Fibroblast of lung (primary cell): ENCODE measurements at places on chromosomes 6 and 20. TPM values are rescaled to one million over a fixed set of nuclear protein-coding genes. Genes with fewer than 3 reads are reported as not detected.

The CST1 gene
- 3.6 TPM in 1 of 2 replicates, not detected in the other for total RNA-seq

The SNRPB2 gene
- total RNA-seq = 37.5 and 40.8 TPM in 2 replicates

- DNase-seq = peak; percentile 9
Observed at GRCh38 chr20:53359425-53359824, 234.2 kb downstream of the ZNF217 start.

GRCh38 chr6:156994215-156995076 is 217.3 kb downstream of the ARID1B start:
- DNase-seq = no peak

GRCh38 chr6:136465766-136466303 is 84.4 kb downstream of the MAP7 start:
- DNase-seq = no peak

- no peak for DNase-seq
Observed at GRCh38 chr20:36775826-36776225, 2.3 kb upstream of the DSN1 start.

- no peak for DNase-seq
Observed at GRCh38 chr6:154367336-154367735, 10.7 kb upstream of the IPCEF1 start.

- no peak for DNase-seq
Observed at GRCh38 chr6:106522562-106523250, 106.6 kb downstream of the RTN4IP1 start.
